ENCODE measurements at places on chromosomes 11 and 22. TPM values are rescaled to one million over a fixed set of nuclear protein-coding genes. Genes with fewer than 3 reads are reported as not detected.

Gene PACSIN3
- 66.0 TPM for total RNA-seq

Gene OR10D3
- total RNA-seq = not detected

Gene EXPH5
- total RNA-seq = 11.9 TPM

Gene PHLDB1
- 419 TPM for total RNA-seq

Gene CRYBB3
- total RNA-seq = not detected

Gene USH1C
- total RNA-seq = not detected

Gene C11orf91
- total RNA-seq = not detected

Gene CHRM1
- total RNA-seq = not detected

Gene MMP12
- total RNA-seq = 0.22 TPM
